ENCODE measurements at places on chromosomes 5 and 9.
A peak's percentile ranks its signal among the peaks of the same experiment; 100 is the strongest.

DNA sequence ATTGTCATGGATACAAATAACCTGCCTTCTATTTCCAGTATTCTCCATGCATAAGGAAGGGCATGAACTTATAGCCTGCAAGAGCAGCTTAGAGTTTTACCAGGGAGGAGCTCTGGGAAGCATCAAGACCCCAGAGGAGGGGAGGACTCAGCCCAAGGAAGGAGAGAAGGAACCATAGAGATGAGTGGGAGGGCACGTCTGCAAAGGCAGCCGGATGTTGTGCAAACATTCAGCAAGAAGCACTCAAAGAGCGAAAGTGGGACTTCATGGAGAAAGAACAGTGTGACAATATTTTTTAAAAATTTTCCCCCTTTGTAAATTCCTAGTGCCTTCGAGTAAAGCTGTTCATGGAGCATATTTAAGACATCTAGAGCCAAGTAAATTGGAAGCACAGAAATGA, 270.1 kb upstream of the PTGER4 start:
- peak; percentile 63 for DNase-seq

GRCh38 chr9:4886698-4887097, 94.0 kb downstream of the RCL1 start:
- DNase-seq, result no peak

DNA sequence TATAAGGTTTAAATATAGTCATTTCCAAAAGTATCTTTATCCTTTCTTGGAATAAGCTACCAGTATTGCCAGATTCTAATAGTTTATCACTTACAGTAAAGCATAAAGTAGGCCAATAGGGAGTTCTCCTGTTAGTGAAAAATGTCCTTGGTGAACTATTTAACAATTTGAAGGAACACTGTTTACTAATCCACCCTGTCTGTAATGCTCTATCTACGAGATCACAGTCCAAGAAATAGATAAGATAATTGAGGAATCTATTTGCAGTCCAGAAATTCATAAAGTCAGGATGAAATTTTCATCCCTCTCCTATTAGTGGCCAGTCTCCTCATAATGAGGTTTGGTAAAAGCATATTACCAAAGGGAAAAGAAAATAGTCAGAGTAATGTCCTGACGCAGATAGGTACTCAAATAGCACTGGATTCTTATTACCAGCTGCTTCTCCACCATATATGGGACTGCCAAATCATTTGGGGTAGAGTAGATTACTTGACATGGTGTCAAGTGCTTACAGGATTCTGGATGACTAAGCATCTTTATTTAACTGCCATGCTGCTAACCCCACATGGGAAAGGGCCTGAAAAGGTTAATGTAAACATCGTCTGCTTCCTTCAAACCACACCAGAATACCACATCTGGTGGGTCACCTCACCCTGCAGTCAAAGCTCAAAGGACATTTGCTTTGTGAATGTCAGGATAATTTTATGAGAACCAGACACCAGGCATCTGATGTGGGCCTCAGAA, 808.1 kb downstream of the EFNA5 start:
- no peak for DNase-seq

DNA sequence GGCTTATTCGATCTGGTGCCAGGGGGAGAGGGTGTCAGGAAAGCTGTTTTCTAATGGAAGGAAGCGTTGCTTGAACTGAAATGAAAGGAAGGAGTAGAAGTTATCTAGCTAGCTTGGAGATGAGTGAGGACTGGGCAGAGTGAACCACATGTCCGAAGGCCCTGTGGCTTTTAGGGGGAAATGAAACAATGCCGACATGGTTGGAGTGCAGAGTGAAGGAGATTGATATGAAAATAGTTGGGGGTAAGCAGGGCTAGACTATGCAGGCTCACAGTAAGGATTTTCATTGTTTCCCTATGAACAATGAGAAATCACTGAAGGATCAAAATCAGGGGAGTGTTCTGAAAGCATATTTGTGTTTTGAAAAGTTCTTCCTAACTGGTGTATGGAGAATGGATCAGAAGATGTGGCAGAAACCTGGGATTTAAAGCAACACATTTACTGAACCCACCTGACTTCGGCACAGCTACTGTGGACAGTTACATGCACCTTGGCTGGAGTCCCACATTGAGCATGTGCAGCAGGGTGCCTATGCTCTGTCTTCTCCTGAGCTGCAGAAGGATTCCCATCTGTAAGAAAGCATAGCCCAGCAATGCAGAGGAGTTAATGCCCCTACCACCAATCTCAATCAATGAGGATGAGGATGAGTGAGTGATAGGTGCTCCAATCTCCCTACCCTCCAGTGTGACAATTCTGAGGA, 144.4 kb upstream of the TBCA start:
- DNase-seq, result no peak

GRCh38 chr5:34652914-34653313, 3.2 kb upstream of the RAI14 start:
- no peak for DNase-seq

- no peak for DNase-seq
Observed at GRCh38 chr5:114249823-114250222, 112.0 kb upstream of the KCNN2 start.

DNA sequence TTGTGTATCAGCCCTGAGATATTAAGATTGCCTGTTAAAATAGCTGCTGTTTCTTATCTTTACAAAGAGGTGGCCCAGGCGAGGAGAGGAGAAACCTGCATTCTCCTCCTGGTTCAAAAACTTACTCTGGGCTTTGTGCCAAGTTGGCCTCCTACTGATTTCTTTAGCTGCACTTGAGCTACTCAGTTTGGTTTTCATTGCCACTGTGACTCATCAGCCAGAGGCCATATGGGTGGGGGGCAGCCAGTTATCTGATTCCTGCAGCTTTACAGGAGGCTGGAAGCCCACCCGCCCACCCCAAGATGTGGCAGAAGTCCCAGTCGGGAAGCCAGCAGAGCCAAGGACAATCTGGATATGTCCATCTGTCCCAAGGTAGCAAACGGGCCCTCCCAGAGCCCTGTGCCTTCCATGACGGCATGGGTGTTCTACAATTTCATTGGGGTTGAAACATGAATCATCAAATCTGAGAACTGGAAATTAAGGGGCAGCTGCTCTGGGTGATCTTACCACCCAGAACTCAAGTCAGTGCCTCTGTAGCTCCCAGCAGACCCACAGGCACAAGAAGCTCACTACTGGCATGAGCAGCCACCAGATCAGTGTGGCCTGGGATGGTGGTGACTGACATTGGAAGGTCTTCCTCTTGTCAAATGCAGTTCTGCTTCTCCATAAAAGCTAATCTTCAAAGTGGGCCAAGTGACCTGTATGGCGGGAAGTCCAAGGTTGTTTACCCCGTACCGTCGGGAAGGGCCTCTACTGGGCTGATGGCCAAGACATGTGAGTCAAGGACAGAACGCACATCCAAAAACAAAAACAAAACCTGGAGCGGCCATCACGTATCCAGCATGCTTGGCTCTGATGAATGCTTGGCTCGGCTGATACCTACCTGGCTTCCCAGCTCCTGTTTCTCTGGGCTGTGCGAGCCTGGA, 15.6 kb downstream of the FCN2 start:
- no peak for DNase-seq

GRCh38 chr9:117744856-117745389, 40.7 kb downstream of the TLR4 start:
- DNase-seq, result no peak

- DNase-seq, result no peak
Observed at GRCh38 chr9:107592424-107592823, 102.9 kb upstream of the KLF4 start.

DNA sequence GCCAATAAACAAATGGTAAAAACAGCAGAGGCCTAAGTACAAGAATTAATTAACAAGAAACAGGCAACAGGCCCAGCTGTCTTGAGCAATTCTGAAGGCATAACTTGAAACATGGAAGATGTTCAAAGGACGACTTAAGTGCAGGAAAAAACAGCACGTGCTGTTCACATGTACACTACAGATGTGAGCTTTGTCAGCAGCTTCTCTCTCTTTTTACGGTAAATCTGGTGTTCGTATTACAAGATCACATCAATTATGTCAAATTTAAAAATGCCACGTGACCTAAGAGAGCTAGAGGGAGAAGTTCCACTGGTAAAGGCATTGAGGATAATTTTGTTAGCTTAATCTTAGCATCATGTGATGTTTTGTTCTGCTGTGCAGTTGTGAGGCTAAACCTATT, 281.1 kb downstream of the PSAT1 start:
- DNase-seq, result no peak

- DNase-seq, result no peak
Observed at GRCh38 chr9:121851641-121852091, 200.2 kb downstream of the DAB2IP start.

DNA sequence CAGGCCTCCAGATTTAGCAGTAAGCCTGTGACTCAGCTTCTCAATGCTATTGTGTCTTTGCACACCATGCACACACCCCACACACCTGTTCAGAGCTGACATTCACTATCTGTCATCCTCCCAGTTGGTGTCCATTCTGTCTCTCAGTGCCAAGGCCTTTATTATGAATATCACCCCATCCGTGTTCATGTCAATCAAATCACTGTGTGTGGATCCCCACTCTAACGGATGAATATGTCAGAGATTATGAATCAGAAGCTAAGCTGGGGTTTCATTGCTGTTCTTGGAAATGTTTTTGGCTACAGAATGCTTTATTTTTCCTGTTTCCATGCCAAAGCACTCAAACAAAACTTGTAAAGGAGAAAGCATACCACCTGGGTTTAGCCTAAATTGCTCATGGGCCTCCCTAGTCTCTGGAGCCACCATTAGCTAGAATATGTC, 9.4 kb upstream of the MAMDC2 start:
- DNase-seq, result no peak

- no peak for DNase-seq
Observed at GRCh38 chr5:111066261-111066938, 5.1 kb upstream of the TSLP start.

DNA sequence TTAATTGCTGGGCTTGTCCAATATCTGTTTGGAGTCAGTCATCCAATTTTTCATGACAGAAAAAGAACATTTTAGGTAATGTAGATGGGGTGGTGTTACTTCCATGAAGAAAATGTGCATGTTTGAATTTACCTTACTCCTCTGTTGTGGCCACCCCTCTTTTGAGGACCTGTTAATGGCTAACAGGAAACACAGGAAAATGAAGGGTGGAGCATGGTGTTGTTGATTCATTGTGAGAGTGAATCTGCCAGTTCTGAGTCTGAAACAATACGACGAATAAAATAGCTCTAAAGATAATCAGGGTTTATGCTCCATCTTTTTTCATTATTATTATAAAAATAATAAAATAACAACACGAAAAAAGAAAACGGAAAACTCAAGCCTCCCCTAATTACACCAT, 335.3 kb downstream of the KDM4C start:
- no peak for DNase-seq

DNA sequence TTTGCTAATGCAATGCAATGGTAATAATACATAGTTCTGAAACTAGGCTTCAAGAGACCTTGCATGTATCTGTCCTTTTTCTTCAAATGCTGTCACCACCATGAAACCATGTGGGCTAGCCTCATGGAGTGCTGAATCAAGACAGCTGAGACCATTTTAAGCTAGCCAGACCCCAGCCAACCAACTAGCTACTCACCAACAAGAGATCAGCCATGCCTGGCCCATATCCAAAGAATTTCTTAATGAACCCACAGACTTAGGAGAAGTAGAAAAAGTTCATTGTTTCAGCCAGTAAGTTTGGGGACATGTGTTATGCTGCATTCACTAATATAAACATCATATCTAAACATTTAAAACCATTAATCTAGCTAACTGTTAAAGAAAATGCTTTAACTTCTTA, 139.8 kb upstream of the EDIL3 start:
- no peak for DNase-seq

- DNase-seq, result no peak
Observed at GRCh38 chr9:117120061-117120460, 294.8 kb downstream of the ASTN2 start.

GRCh38 chr9:107172979-107173347, 110.1 kb upstream of the RAD23B start:
- DNase-seq, result no peak

DNA sequence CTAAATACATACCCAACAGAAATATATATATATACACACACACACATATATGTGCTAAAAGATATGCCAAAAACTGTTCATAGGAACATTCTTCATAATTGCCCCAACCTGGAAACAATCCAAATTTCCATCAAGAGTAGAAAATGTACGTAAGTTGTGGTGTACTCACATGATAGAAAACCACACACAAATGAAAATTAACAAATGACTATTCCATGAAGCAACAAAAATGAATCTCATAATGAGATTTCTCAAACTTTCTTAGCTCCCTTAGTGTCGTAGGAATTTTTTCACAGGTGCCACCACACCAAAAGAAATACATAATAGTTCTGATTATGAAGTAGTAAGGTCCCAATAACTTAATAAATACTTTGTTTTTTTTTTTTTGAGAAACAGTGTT, 7.8 kb downstream of the ATP10B start:
- no peak for DNase-seq

- DNase-seq, result no peak
Observed at GRCh38 chr5:82719368-82719767, 357.8 kb downstream of the TMEM167A start.

GRCh38 chr5:174493530-174493929, 230.9 kb upstream of the MSX2 start:
- no peak for DNase-seq

- no peak for DNase-seq
Observed at GRCh38 chr9:16763946-16764345, 106.5 kb downstream of the BNC2 start.

DNA sequence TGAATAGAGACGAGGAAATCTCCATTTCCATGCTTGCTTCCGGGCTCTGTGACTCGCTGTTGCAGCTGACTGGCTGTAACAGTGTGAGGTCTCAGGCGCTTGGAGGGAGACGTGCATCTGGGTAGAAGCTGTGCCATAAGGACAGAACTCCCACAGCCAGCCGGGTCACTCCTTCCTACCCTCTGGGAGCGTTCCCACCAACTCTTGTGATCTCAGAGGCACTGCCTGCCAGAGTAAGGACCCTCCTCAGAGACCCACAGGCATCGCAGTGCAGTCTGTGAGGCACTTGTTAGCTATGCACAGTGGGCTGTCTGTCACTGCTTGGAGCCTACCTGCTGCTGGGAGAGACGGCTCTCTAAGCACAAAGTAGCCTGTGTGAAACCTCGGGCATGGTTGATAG, 203.4 kb upstream of the SEMA6A start:
- no peak for DNase-seq

- no peak for DNase-seq
Observed at GRCh38 chr5:157528036-157528632, 47.4 kb downstream of the ADAM19 start.

DNA sequence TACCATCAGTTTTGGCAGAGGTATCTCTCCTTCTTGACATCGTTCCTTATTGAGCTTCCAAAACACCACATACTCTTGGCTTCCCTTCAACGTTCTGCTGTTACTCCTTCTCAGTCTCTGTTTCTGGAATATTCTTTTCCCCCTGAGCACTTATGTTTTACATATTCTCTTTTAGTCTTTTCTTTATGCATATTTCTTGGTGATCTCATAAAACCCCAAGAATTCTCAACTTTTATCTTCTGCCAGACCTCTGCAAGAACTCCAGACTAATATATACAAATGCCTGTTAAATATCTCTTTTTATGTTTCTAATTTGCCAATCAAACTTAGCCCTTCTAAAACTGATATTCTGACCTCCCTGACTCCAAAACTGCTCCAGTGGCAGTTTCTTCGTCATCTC, 453.4 kb upstream of the CTNND2 start:
- DNase-seq, result no peak

- no peak for DNase-seq
Observed at GRCh38 chr9:132546148-132547051, 36.0 kb upstream of the BARHL1 start.

Data from CD4-positive, alpha-beta T cell treated with Interleukin-15 for 1 hour (primary cell).